ENCODE measurements at places on chromosomes 7 and 10. TPM values are rescaled to one million over a fixed set of nuclear protein-coding genes. Genes with fewer than 3 reads are reported as not detected.

ELFN1 gene
- 0.18 TPM for total RNA-seq

FAM25C gene
- total RNA-seq = not detected

GHRHR gene
- not detected for total RNA-seq

RSPH10B2 gene
- total RNA-seq = 0.31 TPM

PNLIPRP3 gene
- not detected for total RNA-seq

WDR86 gene
- total RNA-seq = 0.11 TPM

SNX10 gene
- 26.0 TPM for total RNA-seq

SORBS1 gene
- total RNA-seq = 16.8 TPM

NUTM2A gene
- 0.31 TPM for total RNA-seq

ANKRD61 gene
- not detected for total RNA-seq

PRTFDC1 gene
- total RNA-seq = not detected

FAM13C gene
- total RNA-seq = not detected

ANXA8 gene
- total RNA-seq = not detected

PSMA2 gene
- 266 TPM for total RNA-seq

LMTK2 gene
- total RNA-seq = 8.1 TPM

OR2A42 gene
- not detected for total RNA-seq

SNCG gene
- not detected for total RNA-seq

STAG3 gene
- total RNA-seq = 0.22 TPM

ANK3 gene
- total RNA-seq = not detected

TSPAN12 gene
- 0.70 TPM for total RNA-seq

GPR37 gene
- not detected for total RNA-seq

MDFIC gene
- not detected for total RNA-seq

GRCh38 chr7:129089521-129090212 is 34.8 kb upstream of the TNPO3 start:
- DNase-seq = no peak

GRCh38 chr10:31864834-31865518 is 63.7 kb downstream of the ARHGAP12 start:
- DNase-seq = peak; percentile 48

- DNase-seq = no peak
Measured at GRCh38 chr7:155743177-155743576, 69.1 kb downstream of the SHH start.

DNA sequence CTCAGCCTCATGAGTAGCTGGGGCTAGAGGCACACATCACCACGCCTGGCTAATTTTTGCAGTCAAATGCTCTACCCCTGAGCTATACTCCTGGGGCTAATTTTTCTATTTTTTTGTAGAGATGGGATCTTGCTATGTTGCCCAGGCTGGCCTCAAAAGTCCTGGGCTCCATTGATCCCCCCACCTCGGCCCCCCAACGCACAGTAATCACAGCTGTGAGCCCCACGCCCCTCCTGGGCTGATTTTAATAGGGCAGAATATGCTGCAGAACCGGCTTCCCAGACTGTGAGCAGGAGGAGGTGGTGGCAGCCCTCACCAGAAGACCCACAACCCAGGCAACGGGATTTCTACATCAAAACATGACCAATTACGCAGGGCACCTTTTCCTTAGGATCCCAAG is 15.2 kb downstream of the BRAT1 start:
- no peak for DNase-seq

- no peak for DNase-seq
Measured at GRCh38 chr10:5634918-5635317, 31.5 kb downstream of the ASB13 start.

DNA sequence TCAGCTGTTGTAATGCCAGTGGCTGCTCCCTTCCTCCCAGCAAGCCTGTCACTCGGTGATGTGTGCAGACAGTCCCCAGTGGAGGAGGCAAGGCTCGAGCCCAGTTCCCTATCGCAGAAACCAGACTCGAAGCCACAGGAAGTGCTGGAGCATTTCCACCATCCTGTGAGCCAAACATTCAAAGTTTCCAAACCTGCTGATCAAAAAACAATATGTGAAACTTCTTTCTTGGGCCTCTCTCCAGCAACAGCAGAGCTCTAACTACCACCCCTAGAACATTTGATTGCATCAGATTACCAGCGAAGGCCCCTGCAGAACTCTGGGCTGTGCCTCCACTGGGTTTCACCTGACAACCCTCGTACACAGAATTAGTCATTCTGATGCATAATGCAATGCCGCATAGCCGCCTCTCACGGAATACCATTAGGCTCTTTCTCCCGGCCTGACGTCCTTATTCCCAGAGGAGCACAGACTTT is 94.0 kb downstream of the ELMO1 start:
- DNase-seq = no peak

DNA sequence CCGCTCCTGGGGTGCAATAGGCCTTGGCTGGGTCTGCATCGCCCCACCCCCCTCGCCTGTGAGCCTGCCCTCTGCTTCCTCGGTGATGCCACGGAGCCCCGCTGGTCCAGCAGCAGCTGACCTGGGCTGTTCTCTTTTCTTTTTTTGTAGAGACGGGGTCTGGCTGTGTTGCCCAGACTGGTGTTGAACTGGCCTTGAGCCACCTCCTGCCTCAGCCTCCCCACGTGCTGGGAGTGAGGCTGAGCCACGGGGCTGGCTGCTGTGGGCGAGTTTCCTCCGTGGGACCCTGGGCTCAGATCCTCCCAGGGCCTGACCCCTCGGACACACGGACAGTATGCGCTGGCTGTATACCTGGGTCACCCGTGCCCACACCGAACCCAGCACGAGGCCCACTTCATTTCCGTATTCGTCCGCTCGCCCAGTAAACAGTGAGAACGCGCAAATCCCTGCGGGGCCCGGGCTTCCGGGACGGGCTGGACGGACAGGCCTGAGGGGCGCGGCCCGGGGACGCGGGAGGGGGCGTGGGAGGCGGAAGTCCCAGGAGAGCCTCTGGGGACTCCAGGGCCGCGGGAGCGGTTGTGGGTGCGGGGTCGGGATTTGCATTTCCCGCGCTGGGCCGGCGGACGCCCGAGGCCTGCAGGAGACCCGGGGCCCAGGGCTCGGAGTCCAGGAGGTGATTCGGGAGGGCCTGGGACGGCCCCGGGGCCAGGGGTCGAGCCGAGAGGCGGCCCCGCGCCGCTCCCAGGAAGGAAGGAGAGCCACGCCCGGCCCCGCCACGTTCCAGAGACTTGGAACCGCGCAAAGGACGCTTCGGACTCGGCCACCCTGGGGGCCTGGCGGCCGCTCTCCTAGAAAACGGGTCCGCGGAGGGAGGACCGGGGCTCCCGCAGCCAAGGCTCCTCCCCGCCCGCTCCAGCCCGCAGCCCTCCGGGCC is 57.7 kb upstream of the DNAJB6 start:
- no peak for DNase-seq

- no peak for DNase-seq
Measured at GRCh38 chr10:99621454-99622251, 1.4 kb upstream of the SLC25A28 start.

GRCh38 chr7:112994656-112995055 is 92.0 kb downstream of the GPR85 start:
- no peak for DNase-seq

DNA sequence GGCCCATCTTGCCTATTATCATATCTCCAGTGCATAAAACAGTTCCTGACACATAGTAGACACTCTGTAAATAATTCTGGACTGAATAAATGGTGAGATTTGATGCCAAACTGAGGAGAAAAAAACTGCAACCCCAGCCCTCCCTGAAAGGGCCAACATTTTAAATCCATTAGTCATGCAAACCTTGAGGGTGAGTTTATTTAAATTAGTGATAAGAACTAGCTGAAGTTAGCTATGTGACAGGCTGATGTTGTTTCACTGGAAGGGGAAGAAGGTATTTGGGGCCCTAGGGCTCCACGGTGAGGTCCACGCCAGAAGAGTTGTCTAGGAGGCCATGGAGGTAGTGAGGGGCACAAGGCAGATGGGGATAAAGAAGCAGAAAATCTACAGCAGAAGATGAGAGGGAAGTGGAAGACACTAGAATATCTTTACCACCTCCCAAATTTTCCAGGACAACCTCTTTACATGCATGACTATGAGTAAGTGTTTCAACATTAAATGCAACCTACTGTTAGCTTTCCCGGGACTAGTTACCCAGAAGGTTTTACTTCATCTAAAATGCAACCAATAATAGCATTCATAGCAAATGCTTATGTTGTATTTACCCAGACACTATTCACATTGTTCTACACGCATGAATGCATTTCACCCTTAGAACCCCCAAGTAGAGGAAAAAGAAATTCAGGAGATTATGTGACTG is 183.2 kb upstream of the LYZL1 start:
- peak; percentile 4 for DNase-seq

DNA sequence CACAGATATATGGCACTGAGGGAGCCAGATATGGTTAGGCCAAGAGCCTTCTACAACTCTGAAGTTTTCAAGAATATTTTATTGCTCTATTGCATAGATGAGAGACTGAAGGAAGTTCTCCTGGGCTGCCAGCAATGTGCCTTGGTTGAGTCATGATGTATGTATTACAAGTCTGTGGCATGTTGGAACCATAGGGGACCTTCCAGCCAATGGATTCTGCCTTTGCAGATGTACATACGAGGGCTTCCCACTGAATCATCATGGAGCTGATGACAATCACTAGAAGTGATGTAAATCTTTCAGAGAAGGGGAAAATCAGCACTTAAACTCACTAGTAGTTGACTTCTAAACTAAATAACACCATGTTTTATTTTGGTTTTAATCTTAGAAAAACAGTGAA is 419.5 kb downstream of the PHTF2 start:
- DNase-seq = no peak

DNA sequence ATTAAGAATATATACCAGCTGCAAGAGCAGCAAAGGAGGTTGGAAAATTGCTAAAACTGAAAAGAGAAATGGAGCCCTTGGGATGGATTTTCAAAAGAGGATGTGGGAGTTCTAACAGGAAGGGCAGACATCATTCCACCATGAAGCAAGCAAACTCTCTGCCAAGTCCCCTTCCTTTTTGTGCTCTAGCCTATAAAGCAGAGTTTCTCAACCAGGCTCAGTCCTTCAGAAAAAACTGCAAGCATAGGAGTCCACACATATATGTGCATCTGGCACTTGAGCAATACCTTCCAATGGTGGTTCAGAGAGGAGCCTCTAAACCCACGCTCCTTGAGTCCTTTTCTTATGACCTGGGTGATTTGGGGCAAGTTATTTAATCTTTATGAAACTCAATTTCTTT is 98.6 kb upstream of the MKX start:
- no peak for DNase-seq

DNA sequence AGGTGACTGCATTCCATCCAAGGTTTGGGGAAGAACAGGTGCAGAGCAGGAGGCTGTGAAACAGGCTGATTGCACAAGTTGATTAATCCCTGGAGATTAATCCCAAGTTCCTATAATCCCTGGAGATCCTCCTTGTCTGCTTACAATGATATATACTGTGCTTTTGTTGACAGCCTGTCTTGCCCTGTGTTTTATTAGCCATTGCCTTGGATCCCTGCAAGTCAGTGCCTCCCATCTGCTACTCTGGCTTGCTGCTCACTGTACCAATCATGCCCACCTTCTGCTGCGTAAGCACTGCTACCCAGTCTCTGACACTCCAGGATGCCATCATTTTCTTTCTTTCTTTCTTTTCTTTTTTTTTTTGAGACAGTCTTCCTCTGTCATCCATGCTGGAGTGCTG is 65.4 kb downstream of the ANKRD61 start:
- no peak for DNase-seq

- no peak for DNase-seq
Measured at GRCh38 chr10:13422800-13423199, 74.7 kb upstream of the SEPHS1 start.

GRCh38 chr10:20855398-20856038 is 41.6 kb downstream of the NEBL start:
- DNase-seq = peak; percentile 28

DNA sequence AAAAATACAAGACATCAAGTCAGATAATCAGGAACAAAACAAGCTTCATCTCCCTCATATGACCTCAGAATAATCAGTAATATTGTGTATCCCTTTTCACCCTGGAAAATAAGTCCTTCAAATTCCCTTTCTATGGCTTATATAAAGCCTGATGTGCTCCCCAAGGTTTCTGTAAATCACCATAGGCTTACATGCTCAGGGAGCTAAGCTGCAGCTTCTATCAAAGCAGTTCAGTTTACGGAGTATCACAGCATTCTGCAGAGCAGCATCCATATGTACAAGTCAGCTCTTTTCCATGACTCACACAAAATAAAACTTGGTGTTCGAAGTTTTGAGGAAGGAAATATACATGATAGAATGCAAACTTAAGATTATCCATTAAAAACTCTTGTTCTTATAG is 225.6 kb downstream of the LRRTM3 start:
- DNase-seq = no peak

DNA sequence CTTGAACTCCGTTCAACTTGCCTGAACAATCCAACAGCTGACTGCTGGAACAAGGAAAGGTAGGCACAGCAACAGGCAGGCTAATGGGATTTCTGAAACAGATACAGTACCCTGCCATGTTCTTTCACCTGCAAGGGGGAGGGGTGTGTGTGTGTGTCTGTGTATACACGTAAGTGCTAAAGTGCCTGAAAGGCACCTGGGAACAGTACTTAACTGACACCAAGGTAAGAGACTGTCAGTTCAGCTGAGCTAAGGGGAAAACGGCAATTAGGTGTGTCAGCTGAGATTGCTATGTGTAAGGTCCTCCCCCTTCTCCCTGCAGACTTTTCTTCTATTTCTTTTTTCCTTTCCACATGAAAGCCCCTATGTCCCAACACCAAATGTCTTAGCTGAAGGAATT is 27.0 kb downstream of the NAMPT start:
- no peak for DNase-seq

GRCh38 chr7:106180721-106181120 is 68.6 kb upstream of the SYPL1 start:
- no peak for DNase-seq

- no peak for DNase-seq
Measured at GRCh38 chr7:119711104-119711503, 561.9 kb upstream of the KCND2 start.

Data from HepG2 (cell line).